AG08396 (cell line): ENCODE measurements at places on chromosomes 12 and 14.

GRCh38 chr12:128872303-128872702, 19.0 kb downstream of the GLT1D1 start:
- DNase-seq = no peak

GRCh38 chr14:87935081-87935828, 57.7 kb downstream of the GALC start:
- no peak for DNase-seq

GRCh38 chr14:52661314-52661713, 34.0 kb downstream of the ERO1A start:
- no peak for DNase-seq

DNA sequence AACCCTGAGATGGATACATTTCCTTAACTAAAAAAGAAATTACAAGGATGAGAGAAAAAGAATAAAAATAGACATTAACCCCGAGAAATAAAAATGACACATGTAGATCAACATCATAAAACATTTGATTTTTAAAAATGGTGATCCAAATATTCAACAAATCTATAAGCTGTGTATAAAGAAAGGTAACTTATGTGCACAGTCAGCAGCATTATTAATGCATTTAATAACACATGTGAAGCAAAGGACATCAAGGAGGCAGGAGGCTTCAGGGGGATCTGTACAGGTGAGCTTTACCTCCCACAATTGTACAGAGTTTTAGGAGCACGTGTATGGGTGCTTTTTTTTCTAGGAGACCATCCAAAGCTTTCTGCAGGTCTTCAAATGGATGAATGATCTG, 76.1 kb downstream of the MED13L start:
- DNase-seq = no peak

DNA sequence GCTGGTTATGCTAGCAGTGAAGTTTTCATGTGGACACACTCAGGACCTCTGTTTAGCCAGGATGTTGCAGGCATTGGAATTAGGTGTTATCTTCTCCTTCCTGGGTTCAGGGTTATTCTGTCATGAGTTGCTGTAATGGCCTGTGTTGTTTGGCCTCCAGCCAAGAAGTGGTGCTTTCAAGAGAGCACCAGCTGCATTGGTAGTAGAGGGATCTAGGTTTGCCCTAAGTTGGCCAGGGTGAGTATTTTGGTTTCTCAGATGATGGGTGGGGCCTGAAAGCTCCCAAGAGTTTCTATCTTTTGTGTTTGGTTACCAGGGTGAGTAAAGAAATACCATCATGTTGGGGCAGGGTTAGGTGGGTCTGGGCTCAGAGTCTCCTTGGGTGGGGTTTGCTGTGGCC, 2.7 kb upstream of the GZMH start:
- no peak for DNase-seq

- no peak for DNase-seq
Observed at GRCh38 chr12:45587877-45588533, 141.5 kb upstream of the ARID2 start.

DNA sequence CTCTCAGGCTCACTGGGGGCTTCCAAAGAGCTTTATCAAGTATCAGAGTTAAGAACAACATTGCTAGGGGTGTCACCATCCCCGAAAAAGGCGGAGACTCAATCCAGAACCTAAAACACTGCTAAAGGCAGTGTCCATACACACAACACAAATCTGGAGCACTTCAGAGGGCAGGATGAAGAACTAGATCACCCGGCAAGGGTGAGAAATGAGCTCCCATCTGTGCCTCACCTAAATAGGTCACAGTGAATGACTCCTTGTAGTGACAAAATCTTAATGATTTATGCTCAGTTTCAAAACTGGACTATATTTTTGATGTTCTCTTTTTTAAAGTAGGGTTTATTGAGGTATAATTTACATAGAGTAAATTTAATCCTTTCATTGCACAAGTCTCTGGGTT, 25.6 kb downstream of the NIN start:
- DNase-seq = no peak

DNA sequence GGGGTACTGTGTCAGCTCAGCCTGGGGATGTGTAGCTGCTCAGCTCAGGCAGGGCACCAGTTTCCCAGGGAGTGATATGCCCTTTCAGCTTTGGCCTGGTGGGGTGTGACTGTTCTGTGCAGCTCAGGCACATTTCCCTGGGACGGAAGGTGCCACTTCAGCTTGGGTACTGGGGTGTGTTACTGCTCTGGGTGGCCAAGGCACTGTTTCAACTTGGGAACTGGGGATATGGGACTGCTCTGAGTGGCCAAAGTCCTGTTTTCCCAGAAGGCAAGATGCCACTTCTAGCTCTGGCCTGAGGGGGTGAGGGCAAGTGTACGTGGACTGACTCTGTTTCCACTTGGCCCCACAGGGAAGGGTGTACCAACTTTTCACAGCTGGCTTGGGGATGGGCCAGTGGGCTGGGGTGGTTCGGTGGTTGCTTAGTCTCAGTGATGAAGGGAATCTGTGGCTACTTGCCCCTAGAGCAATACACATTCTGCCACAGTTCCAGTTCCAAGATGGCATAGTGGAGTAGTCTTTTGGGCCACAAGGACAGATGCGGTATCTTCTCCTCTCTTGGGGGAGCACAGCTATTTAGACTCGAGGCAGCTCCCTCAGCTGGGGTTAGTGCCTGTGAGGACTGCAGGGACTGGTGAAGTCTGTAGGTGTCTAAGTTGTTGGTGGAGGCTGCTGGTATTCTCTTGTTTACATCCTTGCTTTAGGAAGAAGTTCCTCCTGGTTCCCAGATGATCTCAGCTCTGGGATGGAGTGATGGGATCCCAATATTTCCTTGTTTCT, 26.4 kb downstream of the TBC1D15 start:
- no peak for DNase-seq

GRCh38 chr14:22819151-22819988, 4.1 kb upstream of the SLC7A7 start:
- DNase-seq = peak; percentile 77

GRCh38 chr14:95380350-95381042, 60.8 kb upstream of the CLMN start:
- DNase-seq = no peak

DNA sequence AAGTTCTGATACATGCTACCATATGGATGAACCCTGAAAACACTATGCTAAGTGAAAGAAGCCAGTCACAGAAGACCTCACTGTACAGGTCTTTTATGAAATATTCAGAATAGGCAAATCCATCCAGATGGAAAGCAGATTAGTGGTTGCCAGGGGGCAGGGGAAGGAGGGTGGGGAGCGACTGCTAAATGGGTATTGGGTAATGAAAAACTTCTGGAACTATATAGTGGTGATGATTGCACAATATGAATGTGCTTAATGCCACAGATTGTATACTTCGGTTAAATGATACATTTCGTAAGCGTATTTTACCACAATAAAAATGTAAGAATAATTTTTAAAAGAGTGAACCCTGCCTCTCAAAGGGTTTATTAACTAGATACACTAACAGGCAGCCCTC, 11.8 kb upstream of the KSR2 start:
- DNase-seq = no peak

DNA sequence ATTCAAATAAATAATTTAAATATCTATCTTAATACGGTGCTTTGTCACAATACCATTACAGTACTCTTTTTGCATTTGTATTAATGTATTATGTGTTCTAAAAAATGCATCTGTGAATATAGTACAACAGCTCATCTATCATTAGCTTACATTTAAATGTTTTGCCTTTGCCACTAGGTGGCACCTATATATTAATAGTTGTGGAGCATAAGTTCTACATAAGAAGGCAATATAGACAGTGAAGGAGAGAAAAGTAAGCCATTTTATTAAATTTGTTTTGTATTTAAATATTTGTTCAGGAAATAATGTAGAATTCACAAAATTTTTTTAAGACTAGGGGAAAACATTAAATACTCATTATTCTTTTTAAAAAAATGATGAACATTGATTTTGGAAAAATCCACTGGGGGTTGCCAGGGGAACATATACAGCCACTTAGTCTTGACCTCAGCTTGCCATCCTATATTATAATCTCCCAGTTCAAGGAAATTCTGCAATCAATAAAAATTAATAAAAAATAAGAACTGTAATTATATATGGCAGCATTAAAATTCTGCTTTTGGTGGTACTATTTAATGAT, 9.8 kb downstream of the CCER1 start:
- no peak for DNase-seq

DNA sequence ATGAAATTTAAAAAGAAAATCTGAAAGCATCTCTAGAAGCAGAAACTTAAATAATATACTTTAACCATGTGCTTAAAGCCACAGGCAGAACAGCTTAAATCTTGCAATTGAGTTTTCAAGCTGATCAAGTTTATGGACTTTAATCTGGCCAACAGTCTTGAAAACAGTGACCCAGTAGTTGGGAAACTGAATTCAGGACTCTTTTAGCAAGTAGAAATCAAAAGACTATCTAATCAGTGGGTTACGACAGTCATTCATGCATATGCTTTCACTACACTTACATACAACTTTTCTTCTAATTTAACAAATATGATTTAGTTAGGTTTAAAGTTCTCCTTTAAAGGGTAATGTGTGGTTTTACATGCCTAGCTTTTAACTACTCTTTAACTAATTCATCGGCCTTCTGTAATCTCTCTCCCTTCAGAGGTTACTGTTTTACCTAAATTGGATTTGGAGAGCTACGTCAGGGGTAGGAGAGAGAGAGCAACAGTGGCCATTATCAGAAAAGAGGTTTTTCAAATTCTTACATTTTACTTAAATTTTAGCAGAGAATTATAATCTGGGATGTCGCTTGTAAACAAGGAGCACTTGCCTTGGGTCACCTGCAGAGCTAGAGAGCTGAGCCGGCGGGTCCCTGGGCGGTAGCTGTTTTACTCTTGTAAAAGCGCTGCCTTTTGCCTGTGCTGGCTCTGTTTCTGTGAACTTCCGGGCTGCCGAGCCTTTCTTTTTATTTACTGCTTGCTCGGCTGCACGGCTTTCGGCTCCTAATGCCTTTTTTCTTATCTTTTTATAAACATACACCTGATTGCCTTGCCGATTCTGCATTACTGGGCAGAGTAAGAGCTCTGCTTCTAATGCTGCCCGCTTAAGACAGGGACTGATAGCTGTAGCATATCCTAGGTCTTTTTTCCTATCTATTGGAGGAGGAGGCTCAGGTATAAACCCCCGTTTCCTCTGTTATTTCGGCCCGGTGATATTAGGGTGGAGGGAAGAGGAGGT, 17.4 kb upstream of the LYZ start:
- no peak for DNase-seq

DNA sequence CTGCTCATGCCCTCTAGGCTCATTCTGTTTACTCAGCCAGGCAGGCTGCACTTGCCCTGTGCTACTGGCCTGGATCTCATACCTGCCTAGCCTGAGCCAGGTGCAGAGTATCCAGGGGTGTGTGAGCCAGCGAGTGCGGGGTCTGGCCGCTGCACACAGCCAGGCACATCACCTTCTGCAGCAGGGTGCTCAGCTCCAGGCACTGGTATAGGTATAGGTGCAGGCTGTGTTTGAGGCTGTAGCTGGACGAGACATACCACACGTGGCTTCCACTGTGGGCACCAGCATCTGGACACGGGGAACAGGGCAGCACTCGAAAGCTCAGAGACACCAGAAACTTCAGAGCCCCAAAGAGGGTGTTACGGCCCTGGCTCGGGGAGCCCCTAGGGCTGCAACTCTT, 424.2 kb downstream of the RERGL start:
- no peak for DNase-seq

- peak; percentile 11 for DNase-seq
Observed at GRCh38 chr12:26271889-26272492, 76.6 kb downstream of the SSPN start.

DNA sequence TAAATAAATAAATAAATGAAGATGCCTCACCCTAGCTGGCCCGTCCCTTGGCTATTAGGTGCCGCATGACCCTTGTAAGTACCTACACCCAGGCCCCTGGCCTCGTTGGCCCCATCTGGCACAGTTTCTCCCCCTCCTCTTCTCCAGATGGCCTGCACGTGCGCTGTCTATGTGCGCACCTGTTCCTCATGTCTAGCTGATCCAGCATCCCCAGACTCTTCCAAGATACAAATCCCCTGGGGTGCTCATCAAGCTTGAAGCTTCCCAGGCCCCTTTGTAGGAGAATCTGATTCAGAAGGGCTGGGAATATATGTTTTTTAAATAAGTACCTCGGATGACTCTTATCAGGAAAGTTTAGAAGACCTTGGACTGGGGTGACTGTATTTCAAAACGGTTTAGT, 133.3 kb downstream of the CHST11 start:
- DNase-seq = no peak

GRCh38 chr12:116131176-116131575, 146.3 kb downstream of the MED13L start:
- no peak for DNase-seq

DNA sequence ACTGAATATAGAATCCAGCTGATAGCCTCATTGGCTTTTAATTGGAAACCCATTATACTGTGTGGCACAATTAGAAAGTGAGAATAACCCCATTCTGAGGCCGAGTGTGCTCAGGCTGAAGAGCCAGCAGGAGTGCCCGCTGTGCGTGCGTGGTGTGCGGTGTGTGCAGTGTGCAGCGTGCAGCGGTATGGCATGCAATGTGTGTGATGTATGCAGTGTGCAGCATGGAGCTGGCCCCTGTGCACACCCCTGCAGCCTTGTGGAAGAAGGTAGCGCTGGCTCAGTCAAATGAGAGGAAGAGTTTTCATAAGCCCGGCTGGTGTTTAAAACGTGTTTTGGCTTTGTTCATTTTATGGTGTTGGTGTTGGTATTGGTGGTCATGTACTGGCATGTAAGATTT, 22.9 kb downstream of the CKB start:
- DNase-seq = no peak

- no peak for DNase-seq
Observed at GRCh38 chr14:37655418-37655817, 60.0 kb downstream of the TTC6 start.

DNA sequence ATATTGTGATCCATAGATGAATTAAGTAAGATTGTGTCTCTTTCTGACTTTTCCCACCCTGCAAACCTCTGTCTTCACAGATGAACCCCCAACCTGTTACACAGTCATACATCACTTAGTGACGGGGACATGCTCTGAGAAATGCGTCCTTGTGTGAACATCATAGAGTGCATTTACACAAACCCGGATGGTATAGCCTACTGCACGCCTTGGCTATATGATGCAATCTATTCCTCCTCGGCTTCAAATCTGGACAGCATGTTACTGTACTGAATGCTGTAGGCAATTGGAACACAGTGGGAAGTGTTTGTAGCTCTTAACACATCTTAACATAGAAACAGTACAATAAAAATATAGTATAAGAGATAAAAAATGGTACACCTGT, 7.4 kb upstream of the TESPA1 start:
- DNase-seq = no peak
